ENCODE measurements at places on chromosomes 6 and 20.

- no peak for ATAC-seq
Measured at GRCh38 chr6:47145212-47145611, 103.1 kb upstream of the ADGRF1 start.

- no peak for ATAC-seq
Measured at GRCh38 chr6:65149841-65150240, 557.2 kb downstream of the EYS start.

GRCh38 chr6:137801352-137802114 lies 65.5 kb upstream of the TNFAIP3 start:
- ATAC-seq, result no peak

DNA sequence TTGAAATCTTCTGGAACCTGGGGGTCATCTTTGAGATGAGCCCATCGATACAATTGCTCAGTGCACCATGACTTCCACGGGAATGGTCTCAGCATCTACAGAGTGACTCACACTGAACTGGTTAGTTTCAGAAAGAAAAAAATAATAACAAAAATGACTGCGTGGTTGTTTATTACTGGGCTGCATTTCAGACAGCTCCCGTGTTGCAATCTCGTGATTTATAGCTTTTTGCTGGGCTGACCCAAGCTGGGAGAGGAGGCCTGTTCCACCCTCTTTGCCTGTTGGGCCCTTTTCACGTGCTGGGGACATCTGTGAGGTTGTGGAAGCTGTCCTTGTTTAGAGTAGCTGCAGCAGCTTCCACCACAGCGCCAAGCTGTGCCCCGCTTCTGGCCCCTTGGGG lies 225.5 kb downstream of the BMP7 start:
- no peak for ATAC-seq

DNA sequence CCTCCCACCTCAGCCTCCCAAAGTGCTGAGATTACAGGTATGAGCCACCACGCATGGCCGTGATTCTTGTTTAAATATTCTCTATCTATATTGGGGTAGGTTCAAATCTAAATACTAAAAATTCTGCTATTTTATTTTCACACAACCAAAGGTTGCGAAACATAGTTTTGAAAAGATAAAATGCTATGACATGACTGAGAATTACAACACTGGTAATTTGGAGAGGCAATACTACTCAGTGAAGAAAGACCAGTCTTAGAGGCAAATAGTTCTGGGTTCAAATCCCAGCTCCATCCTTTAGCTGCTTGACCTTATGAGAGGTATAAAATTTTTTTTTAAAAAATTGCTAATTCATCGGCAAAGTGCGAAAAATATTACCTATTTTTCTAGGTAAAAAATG lies 137.0 kb upstream of the PREP start:
- ATAC-seq, result no peak

- ATAC-seq, result no peak
Measured at GRCh38 chr6:53112404-53112803, 36.2 kb downstream of the GCM1 start.

DNA sequence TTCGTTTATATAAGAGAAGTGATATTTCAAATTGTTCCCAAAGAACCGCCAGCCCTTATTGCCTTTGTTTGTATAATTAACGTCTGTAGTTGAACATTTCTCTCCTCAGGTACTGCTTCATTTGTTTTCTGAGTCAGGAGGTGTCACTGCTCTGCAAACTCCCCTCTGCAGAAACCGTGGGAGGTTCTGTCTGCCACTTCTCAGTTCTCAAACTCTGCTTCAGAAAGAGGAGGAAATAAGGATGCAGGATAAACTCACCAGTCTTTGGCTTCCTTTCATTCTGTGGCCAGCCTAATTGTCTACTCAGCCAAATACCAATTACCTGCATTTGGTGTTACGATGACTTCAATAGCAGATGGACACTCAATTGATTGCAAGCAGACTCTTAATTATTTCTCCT lies 149.8 kb downstream of the PAK5 start:
- ATAC-seq, result no peak

Measured in SK-N-SH treated with all-trans-retinoic acid at 6 μM for 48 hours (cell line).